ENCODE measurements at places on chromosomes 13 and 19.

DNA sequence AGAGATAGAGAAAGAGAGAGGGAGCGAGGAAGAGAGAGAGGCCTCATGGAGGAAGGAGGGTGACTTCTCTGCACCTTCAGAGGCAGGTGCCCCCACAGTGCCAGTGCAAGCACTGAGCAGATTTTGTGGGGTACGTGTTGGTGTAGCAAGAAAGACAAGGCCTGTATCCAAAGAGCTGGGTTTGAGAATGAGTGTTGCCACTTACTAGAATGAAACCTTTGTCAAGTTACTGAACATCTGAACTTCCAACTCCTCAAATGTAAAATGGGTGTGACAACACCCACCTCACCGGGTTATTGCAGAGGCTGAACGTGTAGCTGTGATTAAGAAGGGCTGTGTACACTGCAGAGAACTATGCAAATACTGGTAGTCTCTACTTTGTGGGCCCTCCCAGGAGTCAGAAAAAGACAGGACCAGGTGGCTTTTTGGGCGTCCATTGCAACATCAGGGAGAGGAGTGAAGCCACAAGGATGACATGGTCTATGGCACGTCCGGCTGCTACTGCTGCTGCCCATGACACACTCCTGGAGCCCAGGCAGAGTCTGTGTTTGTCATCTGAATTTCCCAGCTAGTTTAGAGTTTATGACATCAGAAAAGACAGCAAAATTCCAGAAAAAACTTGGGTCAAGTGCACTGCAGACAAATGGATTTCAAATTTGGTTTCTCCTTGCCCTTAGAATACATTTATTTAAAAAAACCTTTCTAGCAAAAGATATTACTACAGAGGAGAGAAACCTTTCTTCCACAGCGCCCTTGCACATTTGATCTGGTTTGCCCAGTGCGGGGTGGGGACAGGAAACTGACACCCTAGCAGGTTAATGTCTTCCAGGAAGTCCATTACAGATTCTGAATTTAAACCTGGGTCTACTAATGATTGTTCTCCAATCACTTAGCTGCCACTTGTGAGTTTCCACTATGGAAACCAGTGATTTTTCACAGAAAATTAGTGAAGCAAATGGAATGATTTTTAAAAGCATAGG is 54.0 kb upstream of the ATP12A start:
- DNase-seq, result no peak

GRCh38 chr19:56838024-56838908 is 2.3 kb downstream of the PEG3 start:
- DNase-seq, result no peak

- no peak for DNase-seq
These were observed 3.7 kb upstream of the INTS6 start for GRCh38 chr13:51456510-51456909.

DNA sequence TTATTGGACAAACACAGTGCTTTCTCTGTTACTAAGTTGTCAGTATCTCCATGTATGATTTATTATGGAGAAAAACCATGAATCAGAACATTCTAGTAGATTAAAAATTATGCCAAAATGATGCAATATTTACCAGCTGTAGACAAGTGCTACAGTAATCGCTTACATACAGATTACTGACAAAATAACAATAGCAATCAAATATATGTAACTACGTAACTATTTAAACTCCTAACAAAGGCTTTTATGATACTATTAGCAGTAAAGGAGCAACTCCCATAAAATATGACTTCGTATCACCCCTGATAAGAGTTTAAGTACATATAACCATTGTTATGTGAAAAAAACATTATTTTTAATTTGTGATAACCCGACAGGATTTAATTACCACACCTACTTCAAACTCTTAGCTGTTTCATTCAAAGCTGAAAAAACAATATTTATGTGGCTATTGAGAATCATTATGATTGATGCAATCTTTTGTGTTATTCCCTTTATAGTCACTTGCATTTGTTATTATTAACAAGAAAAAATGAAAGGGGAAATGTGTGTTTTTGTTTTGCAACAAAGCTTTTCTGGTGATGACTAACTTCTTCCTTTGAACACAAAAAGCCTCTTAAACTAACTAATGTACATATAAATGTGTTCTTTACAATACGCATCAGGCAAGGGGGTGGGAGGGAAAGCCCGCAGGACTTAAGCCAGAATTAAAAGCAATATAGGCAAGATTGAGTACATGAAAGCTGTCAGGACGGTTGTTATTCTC is 147.4 kb downstream of the ABCC4 start:
- no peak for DNase-seq

DNA sequence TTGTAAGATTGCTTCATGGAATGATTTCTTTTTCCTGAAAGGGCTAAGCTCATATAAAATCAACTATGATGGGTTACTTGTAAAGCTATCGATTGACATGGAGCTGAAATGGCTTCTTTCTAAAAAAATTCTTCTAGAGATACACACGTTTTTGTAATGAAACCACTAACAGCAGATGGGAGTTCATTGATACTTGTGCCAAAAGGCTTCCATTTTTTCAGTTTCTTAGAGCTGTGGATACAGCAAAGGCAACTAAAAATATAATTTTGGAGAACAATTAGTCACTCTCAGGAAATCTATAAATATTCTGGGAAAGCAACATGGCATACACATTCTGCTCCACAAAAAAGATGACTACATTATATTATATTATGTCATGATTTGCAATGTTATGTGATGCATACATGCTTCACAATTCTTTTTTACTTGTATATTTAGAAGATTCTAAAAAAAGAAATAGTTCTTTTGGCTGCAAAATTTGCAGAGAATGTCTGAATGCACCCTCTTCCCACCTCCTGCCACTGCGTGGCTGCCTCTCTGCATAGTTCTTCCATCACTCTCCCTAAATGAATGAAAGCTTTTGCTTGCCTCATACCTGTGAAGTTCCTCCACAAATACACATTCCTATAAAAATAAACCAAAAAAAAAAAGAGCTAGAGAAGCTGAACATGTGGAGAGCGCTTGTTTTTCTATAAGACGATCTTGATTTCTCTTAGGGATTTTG is 802.5 kb downstream of the EFNB2 start:
- no peak for DNase-seq

GRCh38 chr19:49938662-49939061 is 9.4 kb upstream of the NUP62 start:
- no peak for DNase-seq

GRCh38 chr13:48962281-48962680 is 13.4 kb upstream of the FNDC3A start:
- no peak for DNase-seq

GRCh38 chr19:17025991-17026658 is 485 bp downstream of the CPAMD8 start:
- DNase-seq, result no peak

GRCh38 chr19:17194608-17195007 is 20.5 kb upstream of the USE1 start:
- no peak for DNase-seq

DNA sequence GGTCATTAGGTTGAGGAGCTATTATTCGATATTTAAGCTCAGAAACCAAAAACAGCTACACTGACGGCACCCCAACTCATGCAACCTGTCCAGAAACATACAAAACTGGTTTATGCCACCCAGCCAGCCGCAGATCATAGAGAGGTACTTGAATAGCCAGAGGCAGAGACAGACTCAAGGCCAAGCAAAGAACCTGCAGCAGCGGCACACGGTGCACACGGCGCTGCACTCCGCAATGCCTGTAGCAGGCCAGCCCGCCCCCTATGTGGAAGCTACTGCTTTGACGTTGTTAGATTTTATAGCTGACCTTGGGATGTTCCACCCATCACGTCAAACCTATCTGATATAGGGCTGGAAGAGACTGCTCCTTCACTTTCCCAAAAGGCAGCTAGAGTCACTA is 11.9 kb upstream of the DHRS12 start:
- no peak for DNase-seq

- peak; percentile 33 for DNase-seq
These were observed 78.3 kb downstream of the CYSLTR2 start for GRCh38 chr13:48731957-48732569.

- no peak for DNase-seq
These were observed 8.6 kb downstream of the GTF2F1 start for GRCh38 chr19:6384381-6384780.

Measured in T follicular helper cell (primary cell).